ENCODE measurements at places on chromosomes 2 and 18.

- no peak for DNase-seq
These were observed 7.6 kb downstream of the GMPPA start for GRCh38 chr2:219506153-219506801.

DNA sequence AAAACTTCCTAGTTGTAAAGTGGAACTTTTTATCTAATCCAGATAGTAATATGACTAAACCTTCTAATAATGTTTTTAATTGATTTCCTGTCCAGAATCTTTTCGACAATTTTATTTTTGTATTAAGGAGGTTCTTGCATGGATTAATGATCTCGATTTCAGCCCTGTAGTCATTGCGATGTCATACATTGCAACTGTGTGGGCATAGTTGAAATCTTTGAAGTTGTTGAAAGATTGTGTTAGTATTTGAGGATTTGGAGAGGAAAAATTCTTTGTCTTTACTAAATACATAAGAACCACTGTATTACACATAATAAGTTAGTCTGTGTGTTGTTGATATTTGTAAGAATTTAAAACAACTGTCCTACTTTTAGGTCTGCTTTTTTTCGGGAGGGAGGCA lies 31.1 kb downstream of the ACSL3 start:
- DNase-seq, result no peak

DNA sequence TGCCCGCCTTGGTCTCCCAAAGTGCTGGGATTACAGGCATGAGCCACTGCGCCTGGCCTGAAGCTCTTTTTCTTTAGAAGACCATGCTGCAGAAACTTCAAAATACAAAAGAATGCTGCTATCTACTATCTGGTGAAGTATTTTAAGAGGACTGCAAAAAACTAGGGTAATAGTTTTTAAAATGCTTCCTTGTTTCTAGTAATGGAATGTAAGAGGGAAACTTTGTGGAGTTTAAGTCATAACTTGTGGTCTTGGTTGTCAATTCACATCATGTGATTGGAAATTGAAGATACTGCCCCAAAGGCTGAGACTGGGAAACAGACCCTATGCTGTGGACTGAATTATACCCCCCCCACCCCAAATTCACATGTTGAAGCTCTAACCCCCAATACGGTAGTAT lies 68.3 kb downstream of the B3GNT2 start:
- DNase-seq, result no peak

GRCh38 chr2:164371916-164372315 lies 249.4 kb downstream of the GRB14 start:
- DNase-seq, result no peak

GRCh38 chr2:176122052-176122682 lies 352 bp upstream of the HOXD9 start:
- no peak for DNase-seq
